ENCODE measurements at places on chromosomes 2 and 18.
A peak's percentile ranks its signal among the peaks of the same experiment; 100 is the strongest.

GRCh38 chr2:191740016-191740419 is 62.1 kb downstream of the NABP1 start:
- DNase-seq = no peak

DNA sequence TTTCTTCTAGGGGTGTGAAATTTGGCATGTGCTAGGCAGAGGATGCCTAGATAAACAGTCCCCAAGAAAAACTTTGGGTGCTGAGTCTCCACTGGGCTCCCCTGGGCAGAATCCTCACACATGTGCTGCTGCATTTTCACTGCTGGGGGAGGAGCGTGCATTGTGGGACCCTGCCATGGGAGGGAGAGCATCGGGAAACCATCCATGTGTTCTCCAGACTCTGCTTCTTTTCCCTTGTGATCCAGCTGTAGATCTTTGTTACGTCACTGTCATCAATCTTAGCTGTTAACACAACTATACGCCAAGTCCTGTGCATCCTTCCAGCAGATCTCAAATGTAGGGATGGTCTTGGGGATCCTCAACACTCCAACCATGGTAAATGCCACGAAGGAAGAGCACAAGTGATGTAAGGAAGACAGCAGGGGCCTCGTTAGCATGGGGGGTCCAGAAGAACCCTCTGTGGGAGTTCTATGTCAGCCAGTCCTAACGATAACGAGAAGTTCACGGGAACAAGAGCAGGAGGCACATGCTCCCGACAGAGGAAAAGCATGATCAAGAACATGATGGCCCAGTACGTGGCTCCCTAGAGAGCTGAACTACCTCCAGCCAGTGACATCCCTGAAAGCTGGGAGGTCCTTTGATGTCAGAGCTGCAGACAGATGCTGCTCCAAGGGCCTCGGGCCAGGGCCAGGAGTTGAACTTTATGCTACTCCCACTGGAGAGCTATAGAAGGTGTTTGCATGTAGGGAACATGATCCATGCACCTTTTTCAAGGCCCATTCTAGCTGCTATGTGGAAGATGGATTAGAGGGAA is 41.1 kb upstream of the NPAS2 start:
- DNase-seq = no peak

GRCh38 chr2:186125156-186125555 is 360.9 kb upstream of the ZC3H15 start:
- DNase-seq = no peak

GRCh38 chr2:42569116-42569711 is 782 bp downstream of the MTA3 start:
- DNase-seq = no peak

DNA sequence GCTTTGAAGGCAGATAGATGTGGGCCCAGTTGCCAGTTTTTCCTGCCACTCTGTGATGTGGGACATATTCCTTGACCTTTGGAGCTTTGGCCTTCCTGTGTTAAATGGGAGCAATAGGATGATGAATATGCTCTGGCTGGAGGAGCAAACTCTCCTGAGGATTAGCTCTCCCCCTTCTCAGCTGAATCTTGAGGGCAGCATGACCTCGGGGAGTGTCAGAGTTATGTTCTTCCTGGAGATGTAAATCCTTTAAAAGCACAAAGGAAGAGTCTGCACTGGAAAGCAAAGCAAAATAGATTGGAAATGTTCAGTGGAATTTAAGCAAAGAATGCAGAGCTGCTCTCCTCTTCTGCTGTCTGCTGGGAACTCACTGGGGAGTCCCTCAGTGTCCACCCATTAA is 160.1 kb downstream of the ALK start:
- DNase-seq = no peak

- DNase-seq = no peak
These were observed 32.3 kb downstream of the MAP3K2 start for GRCh38 chr2:127355407-127356008.

GRCh38 chr2:177506505-177506904 is 113.9 kb downstream of the AGPS start:
- no peak for DNase-seq

DNA sequence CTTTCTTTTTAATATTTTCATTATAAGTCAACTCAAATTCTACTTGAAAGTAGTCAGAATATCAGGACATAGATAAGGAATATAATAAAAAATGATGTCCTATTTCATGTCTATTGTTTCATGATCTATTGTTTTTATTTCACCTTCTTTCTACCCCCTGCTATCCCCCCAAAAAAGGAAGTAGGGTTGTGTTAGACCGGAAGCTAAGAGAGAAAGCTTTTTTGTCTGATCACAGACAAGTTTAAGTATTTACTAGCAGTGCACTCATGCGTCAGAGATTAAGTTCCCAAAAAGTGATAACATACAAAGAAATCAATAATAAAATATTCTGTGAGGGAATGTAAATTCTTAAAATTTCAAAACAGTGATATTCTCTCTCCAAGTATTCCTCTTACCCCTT is 447.1 kb upstream of the CNTNAP5 start:
- DNase-seq = no peak

DNA sequence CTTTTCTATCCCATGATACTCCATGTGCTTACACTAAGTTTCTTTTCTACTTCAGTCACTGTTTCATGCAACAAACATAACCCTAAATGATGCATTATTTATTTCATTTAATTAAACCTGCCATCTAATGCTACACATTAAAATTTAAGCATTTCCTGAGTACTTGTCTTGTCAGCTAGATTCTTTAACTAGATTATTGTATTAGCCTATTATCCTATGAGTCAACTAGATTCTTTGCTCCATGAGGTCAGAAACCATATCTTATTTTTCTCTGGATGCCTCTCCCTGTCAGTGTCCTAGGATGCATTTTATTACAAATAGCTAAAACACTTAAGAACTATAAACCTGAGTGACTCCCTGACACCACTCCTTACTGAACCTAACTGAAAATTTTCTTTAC is 652.4 kb downstream of the SLC4A3 start:
- no peak for DNase-seq

DNA sequence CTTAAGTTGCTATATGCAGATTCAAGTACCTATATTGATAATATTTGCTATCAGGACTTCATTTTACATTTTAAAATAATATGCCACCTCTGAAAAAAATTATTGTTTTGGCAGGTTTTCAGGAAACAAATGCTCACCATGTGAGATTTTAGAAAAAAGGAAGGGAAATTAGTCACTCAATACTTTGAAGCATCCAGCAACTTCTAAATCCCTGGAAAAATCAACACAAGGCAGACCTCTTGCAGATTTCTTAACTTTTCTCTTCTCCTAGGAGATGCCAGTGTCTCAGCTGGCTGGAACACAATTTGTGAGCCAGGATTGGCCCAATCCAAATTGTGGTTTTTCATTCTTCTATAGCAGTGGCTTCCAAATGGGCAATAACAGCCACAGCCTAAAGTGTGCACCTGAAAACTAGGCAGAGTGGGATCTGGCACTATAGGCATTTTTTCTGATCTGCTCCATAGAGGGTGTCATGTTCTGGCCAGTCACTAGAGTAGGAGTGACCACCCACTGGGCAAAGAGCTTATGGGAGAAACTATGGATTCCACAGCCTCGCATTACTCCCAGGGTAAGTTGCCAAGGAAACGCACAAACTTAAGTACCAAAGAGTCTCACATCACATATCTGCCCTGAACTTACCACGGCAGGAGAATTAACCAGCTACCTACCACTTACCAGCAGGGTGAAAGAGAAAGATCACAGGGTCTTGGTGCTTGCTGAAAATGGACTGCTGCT is 28.1 kb upstream of the THOC1 start:
- DNase-seq = no peak

GRCh38 chr2:6865346-6866274 is at the start of gene CMPK2:
TSS of gene CMPK2 (minus strand) at chr2:6865907. CDS start at chr2:6865696, 211 bp downstream.
- no peak for DNase-seq

GRCh38 chr2:233210843-233211547 is 40.5 kb upstream of the ATG16L1 start:
- peak; percentile 86 for DNase-seq

GRCh38 chr2:96414161-96414710 is 78.7 kb downstream of the NCAPH start:
- peak; percentile 11 for DNase-seq

DNA sequence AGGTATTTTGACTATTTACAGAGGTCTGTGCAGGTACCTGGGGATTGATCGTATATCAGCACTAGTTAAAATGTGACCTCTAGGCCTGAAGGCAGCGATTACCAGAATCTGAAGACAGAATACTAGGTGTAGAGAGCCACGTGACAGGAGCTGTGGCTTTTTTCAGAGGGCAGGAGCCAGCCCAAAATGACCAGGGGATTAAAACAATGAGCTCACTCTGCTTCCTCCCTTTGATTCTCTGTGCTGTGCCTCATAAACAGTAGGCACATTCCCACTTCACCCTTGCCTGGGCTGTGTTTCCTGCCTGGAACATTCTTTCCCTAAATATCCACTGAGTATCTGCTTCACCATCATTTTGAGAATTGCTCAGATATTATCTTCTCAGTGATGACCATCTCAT is 15.2 kb downstream of the ITGAV start:
- no peak for DNase-seq

GRCh38 chr2:11867926-11868325 is 121.5 kb downstream of the LPIN1 start:
- DNase-seq = no peak

GRCh38 chr2:31957354-31958139 is 53.3 kb downstream of the MEMO1 start:
- DNase-seq = no peak

DNA sequence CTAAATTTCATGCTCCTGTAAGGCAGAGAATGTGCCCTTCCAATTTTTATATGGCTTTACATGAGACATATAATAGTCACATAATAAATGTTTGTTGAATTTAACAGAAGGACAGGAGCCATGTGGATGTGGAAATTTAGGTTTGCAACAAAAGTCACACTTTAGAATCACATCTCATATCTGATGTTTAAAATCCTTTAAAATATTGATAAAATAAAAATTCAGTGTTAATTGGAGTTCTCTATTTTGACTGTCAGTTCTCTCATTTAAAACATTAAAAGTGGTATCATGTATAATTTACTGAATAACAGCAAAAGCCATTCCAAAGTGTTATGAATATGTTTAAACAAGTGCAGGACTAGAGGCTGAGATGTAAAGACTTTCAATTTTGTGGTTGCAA is 594.1 kb downstream of the LRRTM4 start:
- no peak for DNase-seq

- DNase-seq = no peak
These were observed 257.9 kb downstream of the DYSF start for GRCh38 chr2:71711133-71711855.

DNA sequence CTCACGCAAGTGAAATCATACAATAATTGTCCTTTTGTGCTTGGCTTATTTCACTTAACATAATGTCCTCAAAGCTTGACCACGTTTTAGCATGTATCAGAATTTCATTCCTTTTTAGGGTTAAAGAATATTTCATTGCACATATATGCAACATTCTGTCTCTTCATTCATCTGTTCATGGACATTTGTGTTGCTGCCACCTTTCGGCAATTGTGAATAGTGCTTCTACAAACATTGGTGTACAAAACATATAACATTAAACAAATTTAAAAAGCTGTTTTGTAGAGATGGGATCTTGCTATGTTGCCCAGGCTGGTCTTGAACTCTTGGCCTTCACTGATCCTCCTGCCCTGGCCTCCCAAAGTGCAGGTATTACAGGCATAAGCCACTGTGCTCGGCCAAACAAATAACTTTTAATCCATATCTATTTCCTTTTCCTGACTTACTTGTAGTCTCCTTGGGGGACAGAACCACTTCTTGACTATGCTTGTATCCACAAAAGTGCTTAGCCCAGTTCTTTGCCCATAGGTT is 209.3 kb downstream of the SLC4A3 start:
- DNase-seq = no peak

GRCh38 chr2:208820014-208820688 is 413.6 kb downstream of the PTH2R start:
- DNase-seq = peak; percentile 80

- no peak for DNase-seq
These were observed 344.3 kb upstream of the KCNH7 start for GRCh38 chr2:163182764-163183354.

DNA sequence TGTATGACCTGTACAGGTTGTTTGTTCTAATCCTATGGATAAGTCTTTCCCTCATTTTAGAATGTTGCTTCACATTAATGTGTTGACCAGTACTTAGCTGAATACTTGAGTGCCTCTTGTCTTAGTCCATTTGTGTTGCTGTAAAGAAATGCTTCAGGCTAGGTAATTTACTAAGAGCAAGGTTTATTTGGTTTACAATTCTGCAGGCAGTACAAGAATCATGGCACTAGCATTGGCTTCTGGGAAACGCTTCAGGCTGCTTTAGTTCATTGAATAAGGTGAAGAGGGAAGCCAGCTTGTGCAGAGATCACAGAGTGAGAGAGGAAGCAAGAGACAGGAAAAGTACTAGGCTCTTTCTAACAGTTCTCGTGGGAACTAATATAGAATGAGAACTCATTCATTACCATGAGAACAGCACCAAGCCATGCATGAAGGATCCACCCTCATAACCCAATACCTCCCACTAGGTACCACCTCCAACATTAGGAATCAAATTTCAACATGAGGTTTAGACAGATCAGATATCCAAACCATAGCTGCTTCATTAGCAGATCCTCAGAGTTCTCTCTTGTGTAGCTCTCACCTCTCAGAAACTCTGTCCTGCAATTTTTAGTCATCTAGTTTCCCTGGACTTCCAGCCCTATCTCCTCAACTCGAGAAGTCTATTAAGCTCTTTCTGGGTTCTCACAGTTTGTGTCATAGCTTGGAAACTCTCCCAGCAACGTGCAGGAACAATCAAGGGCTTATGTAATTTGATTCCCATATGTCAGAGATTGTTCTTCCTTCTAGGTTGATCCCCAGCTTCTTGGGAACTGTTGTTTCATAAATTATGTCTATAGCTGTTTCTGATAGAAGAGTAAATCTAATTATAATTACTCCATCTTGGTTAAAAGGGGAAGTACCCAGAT is 2082.3 kb upstream of the CELF4 start:
- DNase-seq = no peak

GRCh38 chr18:33946336-33946735 is 278.4 kb downstream of the NOL4 start:
- DNase-seq = no peak

DNA sequence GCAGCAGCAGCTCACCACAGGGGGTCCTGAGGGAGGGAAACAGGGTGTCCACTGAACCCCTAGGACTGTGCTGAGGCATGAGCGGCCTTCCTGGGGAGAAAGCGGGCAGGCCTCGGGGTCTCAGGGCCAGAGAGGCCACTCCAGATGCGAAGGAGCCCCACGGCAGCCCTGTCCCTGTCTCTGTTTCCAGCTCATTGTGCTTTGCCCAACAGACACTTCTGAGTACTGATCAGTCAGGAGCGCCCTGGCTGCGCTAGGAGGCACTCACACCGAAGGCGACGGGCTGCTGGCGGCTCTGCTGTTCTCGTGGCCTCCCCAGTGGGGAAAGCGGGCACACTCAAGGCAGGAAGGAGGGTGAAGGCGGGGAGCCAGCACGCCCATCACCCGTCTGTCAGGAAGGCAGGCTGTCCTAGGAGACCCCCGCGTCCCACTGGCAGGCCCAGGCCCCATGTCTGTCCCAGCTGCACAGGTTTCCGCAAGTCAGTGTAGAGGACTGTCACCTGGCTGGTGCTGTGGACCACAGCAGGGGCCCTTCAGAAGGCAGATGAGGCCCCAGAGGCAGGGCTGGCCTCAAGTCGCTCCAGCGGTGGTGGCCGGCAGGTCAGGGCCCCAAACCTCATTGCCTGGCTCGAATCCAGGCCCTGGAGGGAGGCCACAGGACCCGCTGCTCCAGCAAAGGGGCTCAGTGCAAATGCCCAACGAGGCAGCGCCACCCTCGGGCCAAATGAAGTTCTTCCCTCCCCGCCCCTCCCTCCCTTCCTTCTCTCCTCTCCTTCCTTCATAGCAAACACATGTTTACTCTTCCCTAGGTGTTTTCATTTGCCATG is 6.8 kb downstream of the ESPNL start:
- DNase-seq = no peak

- DNase-seq = peak; percentile 40
These were observed 270.2 kb downstream of the LOXHD1 start for GRCh38 chr18:46386788-46387187.

Data from spinal cord (tissue), 10 donors.